Mammary epithelial cell (primary cell): ENCODE measurements at places on chromosomes 2 and 18. TPM values are rescaled to one million over a fixed set of nuclear protein-coding genes. Genes with fewer than 3 reads are reported as not detected.

GRCh38 chr2:133266926-133267590, 301.2 kb downstream of the NCKAP5 start:
- peak; percentile 1 for DNase-seq

GRCh38 chr2:69966496-69966895, 5.1 kb upstream of the ASPRV1 start:
- DNase-seq = no peak

DNA sequence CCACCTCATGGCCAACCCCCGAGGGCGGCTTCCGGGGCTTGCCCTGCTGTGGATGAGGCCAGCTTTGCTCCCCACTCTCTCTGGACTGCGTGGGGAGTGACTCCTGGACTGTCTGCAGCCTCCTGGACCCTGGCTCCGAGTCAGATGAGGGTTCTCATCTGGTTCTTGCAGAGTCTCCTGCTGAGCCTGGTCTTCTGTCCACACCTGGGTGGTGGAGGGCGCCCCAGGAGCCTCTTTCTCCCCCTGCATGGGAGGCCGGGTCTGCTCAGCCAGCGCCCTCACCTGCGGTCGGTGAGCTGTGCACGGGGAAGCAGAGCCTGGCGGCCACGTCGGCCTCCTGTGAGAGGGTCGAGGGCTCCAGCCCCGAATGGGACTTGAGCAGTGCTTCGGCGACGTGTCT, 78.3 kb downstream of the RTP5 start:
- no peak for DNase-seq

DNA sequence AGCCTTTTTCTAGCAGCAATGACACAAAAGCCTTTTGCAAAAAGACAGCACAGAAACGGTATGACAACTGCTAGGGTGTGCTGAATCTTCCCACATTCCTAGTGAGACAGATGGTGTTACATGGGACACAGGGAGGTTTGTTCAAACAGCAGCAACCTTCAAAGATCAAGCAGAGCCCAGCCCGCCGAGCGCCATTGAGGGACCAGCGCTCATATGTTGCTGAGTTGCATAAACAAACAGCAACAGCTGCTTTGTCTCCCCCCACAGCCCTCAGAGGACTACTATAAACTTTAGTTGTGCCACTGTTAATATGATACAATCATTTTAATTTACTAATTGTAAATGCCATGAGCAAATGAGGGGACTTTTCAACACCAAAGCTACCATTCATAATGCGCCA, 117.7 kb downstream of the ZEB2 start:
- DNase-seq = no peak

DNA sequence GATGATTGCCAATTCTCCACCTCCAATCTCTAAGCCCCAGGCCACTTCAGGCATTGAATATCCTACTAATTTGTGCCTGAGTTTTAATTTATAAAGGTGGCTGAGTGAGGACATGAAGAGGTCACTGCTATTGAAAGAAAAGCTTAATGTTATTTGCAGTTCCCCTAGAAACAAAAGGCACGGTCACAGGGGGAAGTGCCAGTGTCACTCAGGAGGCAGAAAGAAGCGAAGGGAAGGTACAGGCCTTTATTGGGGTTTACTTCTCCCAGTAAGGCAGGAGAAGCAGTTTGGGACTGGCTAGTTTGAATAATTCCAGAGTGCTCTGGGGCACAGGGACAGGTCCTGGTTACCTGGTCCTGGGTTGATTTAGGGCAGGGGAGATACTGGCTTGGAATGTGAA, 1.7 kb upstream of the ABHD1 start:
- DNase-seq = no peak

GRCh38 chr2:106536490-106536889, 49.3 kb downstream of the CD8B2 start:
- no peak for DNase-seq

- peak; percentile 34 for DNase-seq
Measured at GRCh38 chr2:96204836-96205624, 3.6 kb downstream of the STARD7 start.

DNA sequence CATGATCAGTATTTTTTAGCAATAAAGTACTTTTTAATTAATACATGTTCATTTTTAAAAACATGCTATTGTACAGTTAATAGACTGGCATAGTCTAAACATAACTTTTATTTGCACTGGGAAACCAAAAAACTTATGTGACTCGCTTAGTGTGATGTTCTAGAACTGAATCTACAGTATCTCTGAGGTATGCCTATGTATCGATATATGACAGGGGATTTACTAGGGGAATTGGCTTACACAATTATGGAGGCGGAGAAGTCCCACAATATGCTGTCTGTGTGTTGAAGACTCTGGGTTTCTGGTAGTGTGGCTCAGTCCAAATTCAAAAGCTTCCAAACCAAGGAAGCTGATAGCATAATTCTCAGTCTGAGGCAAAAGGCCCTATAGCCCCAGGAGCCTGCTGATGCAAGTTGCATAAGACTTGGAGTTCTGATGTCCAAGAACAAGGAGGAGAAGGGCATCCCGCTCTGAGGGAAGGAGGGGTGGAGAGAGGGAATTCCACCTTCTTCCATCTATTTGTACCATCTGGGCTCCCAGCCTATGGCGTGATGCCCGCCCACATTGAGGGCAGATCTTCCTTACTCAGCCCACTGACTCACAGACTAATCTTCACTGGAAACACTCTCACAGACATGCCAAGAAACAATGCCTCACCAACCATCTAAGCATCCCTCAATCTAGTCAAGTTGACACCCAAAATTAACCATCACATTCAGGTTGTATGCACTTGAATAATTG, 27.5 kb downstream of the ZNF638 start:
- DNase-seq = peak; percentile 73

- peak; percentile 25 for DNase-seq
Measured at GRCh38 chr2:83536556-83536955, 922.5 kb downstream of the SUCLG1 start.

GRCh38 chr18:2979871-2980790, 32.8 kb downstream of the LPIN2 start:
- no peak for DNase-seq

DNA sequence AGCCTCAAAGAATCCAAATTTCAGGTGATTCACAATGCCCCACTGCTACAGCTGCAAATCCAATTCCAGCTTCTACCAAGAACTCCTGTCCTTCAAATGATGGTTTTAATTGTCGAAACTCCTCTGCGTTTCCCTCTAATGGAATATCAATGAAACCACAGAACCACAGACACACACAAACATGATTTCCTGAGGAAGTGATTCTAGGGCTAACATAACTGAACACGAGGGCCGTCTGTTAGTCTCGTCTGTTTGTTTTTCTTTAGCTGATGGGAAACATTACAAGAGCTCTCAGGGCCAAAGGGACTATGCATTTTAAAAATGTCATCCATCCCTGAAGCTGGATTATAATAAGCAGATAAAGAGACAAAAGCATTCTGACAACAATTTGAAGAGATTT, 59.4 kb downstream of the RNF152 start:
- peak; percentile 32 for DNase-seq

GRCh38 chr18:57077786-57078552, 68.9 kb upstream of the BOD1L2 start:
- no peak for DNase-seq

DNA sequence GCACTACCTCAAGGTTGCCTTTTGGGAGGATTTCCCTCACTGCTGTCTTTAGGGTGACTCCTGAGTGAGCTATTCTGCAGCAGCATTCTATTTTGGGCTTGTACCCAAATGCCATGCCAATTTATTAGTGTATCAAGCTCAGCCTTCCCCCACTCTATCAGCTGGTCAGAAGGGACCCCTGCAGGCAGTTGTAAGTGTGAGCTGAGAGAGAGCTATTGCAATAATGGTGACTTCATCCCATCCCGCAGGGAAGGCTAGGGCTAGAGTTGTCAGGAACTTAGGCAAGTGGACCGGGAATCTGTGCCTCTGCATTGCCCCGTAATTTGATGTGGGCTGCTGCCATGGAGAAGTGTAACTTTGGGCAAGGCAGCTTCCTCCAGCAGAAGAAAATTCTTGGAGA, 1.8 kb upstream of the CRYGB start:
- DNase-seq = no peak

- no peak for DNase-seq
Measured at GRCh38 chr2:197399887-197400540, 34.8 kb downstream of the SF3B1 start.

- DNase-seq = no peak
Measured at GRCh38 chr2:130304726-130305125, 38.0 kb upstream of the IMP4 start.

DNA sequence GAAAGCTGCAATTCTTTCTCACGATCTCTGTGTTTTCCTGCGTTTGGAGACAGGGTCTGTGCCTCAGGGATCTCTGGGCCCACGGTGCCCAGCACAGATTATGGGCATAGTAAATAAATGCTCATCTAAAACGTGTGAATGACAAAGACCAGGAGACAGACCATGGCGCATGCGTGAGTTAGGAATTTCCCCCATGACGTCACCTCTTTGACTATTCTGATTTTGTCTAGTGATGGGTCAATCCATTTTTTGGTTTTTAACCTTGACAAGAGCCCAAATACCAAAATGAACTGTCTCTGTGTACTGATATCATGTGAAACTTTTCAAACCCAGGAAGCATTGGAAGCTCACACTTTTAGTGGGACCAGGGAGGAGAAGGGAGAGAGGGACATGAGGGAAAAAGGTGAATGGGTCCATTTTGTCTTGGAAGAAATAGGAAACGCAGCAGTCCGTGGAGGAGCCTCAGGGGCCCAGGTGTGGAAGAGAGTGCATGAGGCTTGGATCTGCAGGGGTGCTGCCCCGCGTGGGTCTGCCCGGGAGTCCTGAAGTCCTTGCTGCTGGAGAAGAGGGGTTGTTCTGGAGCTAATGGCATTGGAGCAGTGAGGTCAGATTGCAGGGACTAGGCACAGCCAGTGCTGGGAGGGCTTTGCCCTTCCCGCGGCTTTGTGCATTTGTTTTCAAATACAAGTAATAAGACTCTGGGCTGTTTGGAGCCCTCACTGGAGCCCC, 172.2 kb downstream of the ASB1 start:
- DNase-seq = no peak

- no peak for DNase-seq
Measured at GRCh38 chr18:63213331-63213900, 106.2 kb downstream of the BCL2 start.

GRCh38 chr2:85264471-85264870, 63.3 kb downstream of the TGOLN2 start:
- DNase-seq = peak; percentile 62

GRCh38 chr2:226411727-226412360, 387.8 kb downstream of the IRS1 start:
- DNase-seq = peak; percentile 93

DNA sequence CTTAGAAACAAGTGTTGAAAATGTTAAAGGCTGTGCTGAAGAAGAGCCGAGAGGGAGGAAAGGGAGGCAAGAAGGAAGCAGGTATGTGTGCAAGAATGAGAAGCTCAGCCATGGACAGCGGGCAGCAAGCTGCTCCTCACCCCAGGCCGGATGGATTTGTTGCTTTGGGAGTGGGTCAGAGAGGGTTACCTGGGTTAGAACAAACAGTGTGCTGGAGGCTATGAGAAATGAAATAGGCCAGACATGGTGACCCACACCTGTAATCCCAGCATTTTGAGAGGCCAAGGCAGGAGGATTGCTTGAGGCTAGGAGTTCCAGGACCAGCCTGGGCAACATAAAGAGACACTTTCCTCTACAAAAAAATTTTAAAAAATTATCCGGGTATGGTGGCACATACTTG, 97.5 kb downstream of the TANC1 start:
- DNase-seq = no peak

- no peak for DNase-seq
Measured at GRCh38 chr2:72895759-72896281, 8.6 kb downstream of the SPR start.

Gene B3GNT7
- 0.48 and 0.61 TPM in 2 replicates for total RNA-seq

Gene TMEM198
- 4.9 and 5.2 TPM in 2 replicates for total RNA-seq

Gene NDUFB3
- 78.6 and 84.9 TPM in 2 replicates for total RNA-seq

Gene TTC32
- 8.0 TPM for total RNA-seq

Gene HSBP1L1
- 33.8 and 43.1 TPM in 2 replicates for total RNA-seq

Gene SERPINB4
- 1.5 TPM for total RNA-seq

Gene IMPA2
- total RNA-seq = 7.8 and 16.5 TPM in 2 replicates

Gene DYNAP
- total RNA-seq = not detected in 2 replicates

Gene CCDC150
- 4.8 and 7.2 TPM in 2 replicates for total RNA-seq

Gene UCN
- total RNA-seq = 0.40 and 2.2 TPM in 2 replicates

Gene BBS5
- total RNA-seq = 5.9 and 6.5 TPM in 2 replicates

Gene TRAK2
- 28.7 TPM for total RNA-seq

Gene PPIL3
- 18.5 TPM for total RNA-seq

Gene MC4R
- not detected for total RNA-seq

Gene EGR4
- 0.12 TPM in 1 of 2 replicates, not detected in the other for total RNA-seq
